ENCODE measurements at places on chromosomes 5 and 9.

DNA sequence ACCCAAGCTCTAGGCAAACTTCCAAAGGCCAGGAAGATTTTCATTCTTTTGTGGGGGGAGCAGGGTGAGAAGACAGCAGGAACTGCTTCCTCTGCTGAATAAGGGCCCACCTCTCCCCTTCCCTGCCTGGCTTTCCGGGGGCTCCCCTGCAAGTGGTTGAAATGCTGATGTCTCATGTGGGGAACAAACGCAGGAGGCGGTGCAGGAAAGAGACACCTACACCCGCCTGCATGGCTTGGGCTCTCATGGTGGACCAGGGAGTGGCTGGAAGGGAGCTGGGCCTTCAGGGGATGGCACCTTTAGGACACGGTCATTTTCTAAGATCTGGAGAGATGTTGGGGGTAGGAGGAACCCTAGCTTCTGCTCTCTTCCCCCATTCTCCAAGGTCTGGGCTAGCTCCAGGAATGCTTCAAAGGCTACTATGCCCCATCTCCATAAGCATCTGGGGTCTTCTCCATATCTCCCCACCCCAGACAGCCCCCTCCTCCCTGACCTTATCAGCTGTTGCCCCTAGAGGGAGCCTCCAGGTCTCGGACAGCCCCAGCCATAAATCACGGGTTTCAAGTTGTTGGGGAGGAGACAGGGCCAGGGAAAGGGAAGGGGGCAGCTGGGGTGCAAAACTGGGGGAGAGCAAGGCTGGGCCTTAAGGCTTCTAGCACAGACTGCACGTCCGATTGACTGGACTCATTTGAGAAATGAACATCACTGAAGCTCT is 76.6 kb downstream of the PSD2 start:
- no peak for DNase-seq

GRCh38 chr5:26932238-26932637 is 106.1 kb downstream of the CDH9 start:
- DNase-seq = no peak

GRCh38 chr5:102863764-102864560 is 108.9 kb downstream of the PAM start:
- DNase-seq = no peak

GRCh38 chr5:166111021-166111420 is 2180.4 kb upstream of the WWC1 start:
- DNase-seq = no peak

GRCh38 chr5:60903356-60903755 is 41.5 kb downstream of the ERCC8 start:
- no peak for DNase-seq

DNA sequence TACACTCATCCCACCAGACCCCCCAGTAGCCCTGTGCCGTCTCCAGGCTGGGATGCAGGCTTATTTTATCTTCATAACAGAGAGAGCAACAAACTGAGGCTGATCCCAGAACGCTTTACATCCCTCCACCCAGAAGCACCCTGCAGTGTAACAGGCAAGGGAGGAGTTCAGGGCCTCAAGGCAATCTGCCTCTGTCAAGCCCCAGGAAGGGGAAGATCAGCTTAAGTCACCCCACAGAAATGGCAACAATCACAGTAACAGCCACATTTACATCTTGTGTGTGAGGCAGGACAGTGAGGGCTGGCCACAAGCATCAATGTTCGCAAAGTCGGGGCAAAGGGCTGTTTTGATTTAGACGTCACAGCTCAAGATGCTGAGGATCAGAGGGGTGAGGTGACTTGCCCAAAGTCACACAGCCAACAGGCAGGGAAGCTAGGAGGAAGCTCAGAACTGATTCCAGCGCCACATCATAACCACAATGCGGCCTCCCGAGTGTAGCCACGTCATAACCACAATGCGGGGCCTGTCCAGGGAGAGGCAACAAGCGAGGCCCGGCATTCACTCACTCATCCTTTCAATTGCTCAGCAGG is 14.4 kb downstream of the STK10 start:
- DNase-seq = peak; percentile 44

- peak; percentile 94 for DNase-seq
These were observed 21.2 kb downstream of the DYNC2I2 start for GRCh38 chr9:128635266-128636023.

- DNase-seq = no peak
These were observed 602.2 kb downstream of the BNC2 start for GRCh38 chr9:16268067-16268881.

DNA sequence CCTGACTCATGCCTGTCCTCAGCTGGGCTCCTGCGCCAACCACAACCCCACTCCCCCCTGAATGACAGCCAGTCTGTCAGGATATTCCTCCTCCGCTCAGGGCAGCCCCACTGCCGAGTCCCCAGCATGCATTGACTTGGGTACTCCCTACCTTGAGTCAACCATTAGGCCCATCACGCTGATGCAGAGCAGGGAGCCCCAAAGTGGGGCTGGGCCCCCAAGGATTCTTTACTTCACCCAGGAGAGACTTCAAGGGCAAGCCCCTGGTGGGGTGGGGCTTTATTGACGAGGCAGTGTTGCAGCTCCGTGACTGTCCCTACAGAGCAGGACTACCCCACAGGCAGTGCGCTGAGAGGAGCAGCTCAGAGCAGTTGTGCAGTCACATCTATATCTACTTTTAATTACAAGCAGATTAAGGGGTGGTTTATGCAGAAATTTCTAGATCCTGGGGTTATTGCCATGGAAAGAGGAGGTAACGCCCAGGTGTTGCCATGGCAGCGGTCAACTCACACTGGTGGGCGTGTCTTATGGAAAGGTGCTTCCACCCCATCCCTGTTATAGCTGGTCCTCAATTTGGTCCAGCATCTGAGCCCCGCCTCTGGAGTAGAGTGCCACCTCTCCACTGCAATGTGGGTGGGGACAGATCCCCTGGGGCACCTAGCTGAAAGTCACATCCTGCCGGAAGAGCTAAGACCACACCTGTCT is 32.1 kb upstream of the FCN1 start:
- DNase-seq = no peak

- no peak for DNase-seq
These were observed 70.1 kb downstream of the PIP5K1B start for GRCh38 chr9:68775003-68775730.

DNA sequence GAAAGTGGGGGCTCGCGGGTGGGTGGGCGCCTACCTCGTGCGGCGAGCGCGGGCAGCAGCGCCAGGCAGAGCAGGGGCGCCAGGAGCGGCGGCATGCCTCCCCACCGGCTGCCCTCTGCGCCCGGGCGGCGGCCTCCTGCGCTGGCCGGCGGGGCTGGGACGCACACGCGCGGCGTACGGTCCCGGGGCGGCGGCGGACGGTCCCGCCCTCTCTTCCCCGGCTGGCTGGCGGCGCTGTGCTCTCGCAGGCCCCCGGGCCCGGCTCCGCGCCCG is 220 bp downstream of the NOTCH1 start:
- no peak for DNase-seq

- peak; percentile 8 for DNase-seq
These were observed 41.6 kb upstream of the PPP2CA start for GRCh38 chr5:134267366-134268018.

DNA sequence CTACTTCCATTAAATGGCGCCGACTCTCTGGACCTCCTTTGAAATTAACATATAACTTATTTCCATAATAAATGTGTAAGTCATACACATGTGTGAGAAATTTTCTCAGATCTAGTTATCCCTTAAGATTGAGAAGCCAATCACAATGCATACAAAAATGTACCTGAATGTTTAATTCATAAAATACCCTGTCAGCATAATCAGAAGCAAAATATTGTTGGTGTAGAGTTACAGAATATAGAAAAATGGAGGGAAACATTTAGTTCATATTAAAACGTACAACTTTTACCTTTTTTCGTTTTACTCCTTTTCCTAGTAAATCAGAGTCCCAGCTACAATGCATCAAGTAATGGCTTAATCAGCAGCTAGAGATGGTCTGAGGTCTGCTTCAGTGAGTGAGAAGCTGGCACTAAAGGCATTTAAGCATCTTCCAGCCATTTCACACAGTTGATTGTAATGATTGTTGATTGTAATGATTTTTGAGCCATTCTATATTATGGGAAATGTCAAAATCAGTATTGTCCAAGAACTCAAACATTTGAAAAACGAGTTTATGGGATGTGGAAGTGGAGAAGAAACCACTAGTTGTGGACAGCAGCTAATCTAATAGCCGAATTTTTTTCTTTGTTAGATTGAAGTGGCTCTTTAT is 81.8 kb downstream of the ANXA1 start:
- no peak for DNase-seq

DNA sequence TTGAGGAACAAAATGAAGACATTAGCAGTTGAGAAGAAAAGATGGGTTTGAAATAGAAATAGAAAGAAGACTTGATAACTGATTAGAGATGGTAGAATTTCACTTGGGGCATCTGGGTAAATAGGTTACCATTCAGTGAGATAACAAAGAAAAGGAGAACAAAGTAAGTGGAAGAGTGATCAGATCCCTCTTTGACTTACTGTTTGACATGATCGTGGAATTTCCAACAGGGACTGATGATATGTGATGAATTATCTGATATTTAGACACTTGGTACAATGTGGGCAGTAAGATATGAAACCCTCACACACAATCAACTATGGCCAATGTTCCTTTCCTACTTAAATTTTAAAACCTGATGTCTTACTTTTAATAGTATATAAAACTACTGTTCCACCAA is 70.1 kb upstream of the STARD4 start:
- DNase-seq = no peak

All from Caki2 (cell line).